SK-N-DZ (cell line): ENCODE measurements at places on chromosomes 7 and 10.

- no peak for DNase-seq
Observed at GRCh38 chr7:143396625-143397556, 11.8 kb downstream of the EPHA1 start.

- no peak for DNase-seq
Observed at GRCh38 chr7:101935521-101936141, 118.2 kb downstream of the CUX1 start.

DNA sequence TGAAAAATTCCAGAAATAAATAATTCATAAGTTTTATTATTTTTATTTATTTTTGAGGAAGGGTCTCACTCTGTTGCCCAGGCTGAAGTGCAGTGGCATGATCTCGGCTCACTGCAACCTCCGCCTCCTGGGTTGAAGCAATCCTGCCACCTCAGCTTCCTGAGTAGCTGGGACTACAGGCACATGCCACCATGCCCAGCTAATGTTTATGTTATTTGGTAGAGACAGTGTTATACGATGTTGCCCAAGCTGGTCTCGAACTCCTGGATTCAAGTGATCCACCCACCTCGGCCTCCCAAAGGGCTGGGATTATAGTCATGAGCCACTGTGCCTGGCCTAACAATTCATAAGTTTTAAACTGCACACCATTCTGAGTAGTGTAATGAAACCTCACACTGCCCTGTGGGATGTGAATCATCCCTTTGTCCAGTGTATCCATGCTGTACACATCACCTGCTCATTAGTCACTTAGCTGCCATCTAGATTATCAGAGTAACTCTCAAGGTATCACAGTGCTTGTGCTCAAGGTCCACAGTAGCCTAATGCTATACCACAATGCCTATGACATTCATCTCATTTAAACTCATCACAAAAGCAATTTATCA lies 17.9 kb downstream of the RTKN2 start:
- no peak for DNase-seq

- no peak for DNase-seq
Observed at GRCh38 chr7:155277385-155277994, 20.2 kb upstream of the INSIG1 start.

- no peak for DNase-seq
Observed at GRCh38 chr10:68092512-68092911, 16.8 kb upstream of the MYPN start.

GRCh38 chr7:68306692-68307107 lies 1291.6 kb upstream of the AUTS2 start:
- DNase-seq: no peak

- DNase-seq: no peak
Observed at GRCh38 chr7:91465595-91466061, 201.4 kb downstream of the FZD1 start.

- no peak for DNase-seq
Observed at GRCh38 chr10:100006243-100006886, 3.4 kb downstream of the DNMBP start.

DNA sequence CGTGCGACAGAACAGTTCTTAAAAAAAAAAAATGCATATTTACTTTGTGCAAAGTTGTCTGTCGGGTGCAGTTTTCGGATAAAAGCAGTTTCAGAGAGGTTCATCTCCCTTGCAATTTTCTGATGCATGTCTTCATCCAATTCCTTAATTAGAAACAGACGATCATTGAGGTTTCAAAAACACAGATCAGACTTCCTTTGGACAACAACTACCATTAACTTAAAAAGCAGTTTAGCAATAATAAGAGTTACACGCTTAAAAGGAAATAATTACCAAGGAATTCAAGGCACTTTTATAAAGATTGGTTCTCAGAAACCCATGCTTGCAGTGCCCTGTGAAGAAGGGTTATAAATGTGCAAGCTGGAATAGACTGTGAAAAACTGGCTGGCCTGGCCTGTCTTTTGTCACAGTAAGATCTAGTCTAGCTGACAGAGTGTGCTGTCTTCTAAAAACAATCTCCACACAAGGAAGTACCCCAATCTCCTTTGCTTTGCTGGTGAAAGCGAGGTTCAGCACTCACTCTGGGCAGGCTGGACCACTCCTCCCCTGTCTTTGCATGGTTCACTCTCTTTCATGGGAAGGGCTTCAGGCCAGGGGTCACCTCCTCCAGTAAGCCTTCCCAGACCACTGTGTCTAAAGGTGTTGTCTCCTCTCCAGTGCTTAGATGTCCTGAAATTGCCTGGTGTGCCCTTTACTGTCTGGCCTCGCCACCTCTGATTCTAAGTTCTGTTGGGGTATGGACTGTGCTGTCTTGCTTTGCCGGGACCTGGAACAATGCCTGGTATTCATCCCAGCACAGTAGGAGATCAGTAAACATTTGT lies 34.8 kb upstream of the HNRNPH3 start:
- DNase-seq: peak; percentile 46

GRCh38 chr10:49080071-49080470 lies 35.3 kb downstream of the VSTM4 start:
- no peak for DNase-seq

DNA sequence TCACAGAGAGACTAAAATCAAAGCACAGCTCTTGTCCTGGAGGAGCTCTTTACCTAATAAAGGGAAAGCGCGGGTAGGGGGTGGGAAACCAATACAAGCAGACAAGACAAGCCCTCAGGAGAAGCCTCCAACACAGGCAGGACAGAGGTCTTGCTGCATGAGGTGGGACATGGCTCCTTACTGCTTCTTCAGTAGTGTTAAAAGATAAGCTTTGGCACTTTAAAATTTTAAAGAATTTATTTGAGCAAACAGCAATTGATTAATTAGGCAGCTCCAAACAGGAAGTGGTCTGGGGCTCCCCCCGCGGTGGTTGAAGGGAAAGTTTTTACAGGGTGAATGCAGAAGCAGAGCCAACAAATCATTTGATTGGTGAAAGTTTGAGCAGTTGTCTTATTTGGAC lies 50.3 kb upstream of the MACC1 start:
- DNase-seq: no peak

DNA sequence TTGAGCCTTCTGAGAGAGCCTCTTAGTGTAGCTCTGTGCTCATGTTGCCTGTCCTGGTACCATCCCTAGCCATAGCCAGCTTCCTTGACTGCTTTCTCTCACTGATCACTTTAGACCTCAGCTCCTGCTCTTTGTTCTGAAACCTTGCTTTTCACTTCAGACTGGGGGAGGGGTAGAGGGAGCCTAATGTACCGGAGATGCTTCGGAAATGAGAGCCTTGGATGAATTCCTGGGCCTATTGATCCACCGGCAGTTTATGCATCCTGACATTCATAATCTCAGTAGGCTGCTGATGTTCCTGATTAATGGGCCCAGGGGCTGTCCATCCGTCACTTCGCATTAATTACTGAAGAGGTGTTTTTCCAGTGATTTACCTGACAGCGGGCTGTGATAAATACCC lies 38.8 kb downstream of the R3HCC1L start:
- peak; percentile 25 for DNase-seq

DNA sequence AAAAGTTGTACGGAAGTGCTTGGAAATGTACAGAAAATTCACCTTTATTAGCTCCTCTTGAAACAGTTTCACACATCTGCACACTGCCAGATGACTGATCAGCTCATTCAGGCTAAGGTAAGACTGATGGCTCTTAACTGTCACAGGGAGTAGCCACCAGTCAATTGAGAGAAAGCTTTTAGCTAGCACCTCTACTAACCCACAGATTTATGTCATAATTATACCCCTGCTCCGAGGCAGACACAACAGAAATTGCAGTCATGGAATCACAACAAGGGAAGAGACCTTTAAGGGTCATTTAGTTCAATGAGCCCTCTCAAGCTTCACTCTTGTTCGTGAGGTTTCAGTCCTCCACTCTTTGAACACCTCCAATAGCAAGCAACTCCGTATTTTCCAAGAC lies 235.4 kb downstream of the TRIL start:
- no peak for DNase-seq

DNA sequence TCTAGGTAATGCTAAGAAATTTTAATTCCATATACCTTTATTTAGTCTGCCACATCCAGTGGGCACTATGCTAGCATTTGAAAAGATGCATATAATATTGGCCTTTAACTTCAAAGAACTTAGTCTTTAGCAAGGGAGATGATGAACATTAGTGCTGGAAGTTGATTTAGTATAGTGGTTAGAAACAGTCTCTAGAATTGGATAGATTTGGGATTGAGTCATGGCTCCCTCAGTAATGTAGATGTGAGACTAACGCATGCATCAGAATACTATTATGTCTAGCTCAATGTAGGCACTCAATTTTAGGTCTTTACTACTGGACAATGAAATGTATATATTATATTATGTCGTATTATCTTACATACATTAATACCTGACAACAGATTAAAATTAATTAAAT lies 5.8 kb downstream of the DKK1 start:
- DNase-seq: no peak

GRCh38 chr10:24277771-24278170 lies 68.8 kb downstream of the KIAA1217 start:
- DNase-seq: no peak

DNA sequence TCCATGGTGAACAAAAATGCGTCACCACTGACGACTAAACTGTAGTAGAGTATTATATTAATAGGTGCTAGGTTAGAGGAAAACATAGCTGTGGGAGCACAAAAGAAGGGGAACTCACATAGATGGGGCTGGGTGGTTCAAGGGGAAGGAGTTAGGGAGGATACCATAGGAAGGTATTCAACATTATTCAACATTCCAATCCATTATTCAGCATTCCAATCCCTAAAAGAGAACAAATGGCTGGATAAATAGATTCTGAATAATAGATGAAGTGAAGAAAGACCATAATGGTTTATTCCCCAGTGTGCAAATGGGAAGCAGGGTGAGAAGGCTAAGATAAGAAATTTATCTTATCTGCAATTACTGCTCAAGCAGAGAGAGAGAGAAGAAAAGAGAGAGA lies 61.4 kb downstream of the AASS start:
- DNase-seq: no peak

- DNase-seq: no peak
Observed at GRCh38 chr7:142085428-142085827, 26.1 kb upstream of the MGAM2 start.

DNA sequence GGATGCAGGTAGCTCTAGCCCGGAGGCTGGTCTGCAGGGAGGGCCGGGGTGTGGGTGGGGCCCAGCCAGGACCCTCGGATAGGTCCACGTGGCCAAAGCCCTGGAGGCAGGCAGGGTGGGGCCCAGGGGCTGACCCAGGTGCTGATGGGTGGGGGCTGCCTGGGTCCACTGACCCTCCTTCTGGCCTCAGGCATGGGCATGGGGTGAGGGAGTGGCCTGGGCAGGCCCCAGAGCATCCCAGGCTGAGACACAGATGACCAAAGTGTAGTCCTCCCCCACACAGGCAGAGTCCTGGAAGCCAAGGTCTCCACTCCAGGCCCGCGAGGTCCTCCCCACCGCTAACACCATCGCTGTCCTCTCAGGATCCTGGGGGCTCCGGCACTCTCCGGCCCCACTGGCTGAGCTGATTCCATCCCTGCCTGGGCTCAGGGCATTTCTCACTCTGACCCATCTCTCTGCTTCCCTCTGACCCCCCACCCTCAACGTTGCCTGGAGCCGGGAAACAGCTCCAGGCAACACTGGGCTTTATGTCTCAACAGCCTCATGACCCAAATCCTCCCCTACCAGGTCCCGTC lies 20.7 kb upstream of the PPP2R2D start:
- no peak for DNase-seq

GRCh38 chr7:114588506-114588905 lies 173.9 kb downstream of the FOXP2 start:
- no peak for DNase-seq

DNA sequence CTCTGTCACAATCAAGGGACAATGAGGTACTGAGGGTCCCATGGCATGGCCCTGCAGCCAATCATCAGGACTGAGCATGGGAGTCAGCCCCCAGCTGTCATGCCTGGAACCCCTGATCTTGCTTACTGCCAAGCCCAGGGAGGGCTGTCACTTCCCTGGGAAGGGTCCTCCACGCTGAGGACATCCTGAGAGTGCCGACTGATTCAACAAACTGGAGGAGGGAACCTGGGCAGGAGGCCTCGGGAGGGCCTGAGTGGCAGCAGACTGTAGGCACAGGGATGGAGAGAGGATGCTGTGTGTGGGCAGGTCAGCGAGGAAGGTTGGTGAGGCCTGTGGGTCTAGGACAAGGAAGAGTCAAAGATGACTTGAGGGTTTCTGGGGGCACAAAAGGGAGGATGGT lies 154.3 kb downstream of the ZNF248 start:
- DNase-seq: no peak
